ENCODE measurements at places on chromosomes 13 and 19.

GRCh38 chr13:21688056-21688455 lies 17.2 kb downstream of the FGF9 start:
- DNase-seq: no peak

DNA sequence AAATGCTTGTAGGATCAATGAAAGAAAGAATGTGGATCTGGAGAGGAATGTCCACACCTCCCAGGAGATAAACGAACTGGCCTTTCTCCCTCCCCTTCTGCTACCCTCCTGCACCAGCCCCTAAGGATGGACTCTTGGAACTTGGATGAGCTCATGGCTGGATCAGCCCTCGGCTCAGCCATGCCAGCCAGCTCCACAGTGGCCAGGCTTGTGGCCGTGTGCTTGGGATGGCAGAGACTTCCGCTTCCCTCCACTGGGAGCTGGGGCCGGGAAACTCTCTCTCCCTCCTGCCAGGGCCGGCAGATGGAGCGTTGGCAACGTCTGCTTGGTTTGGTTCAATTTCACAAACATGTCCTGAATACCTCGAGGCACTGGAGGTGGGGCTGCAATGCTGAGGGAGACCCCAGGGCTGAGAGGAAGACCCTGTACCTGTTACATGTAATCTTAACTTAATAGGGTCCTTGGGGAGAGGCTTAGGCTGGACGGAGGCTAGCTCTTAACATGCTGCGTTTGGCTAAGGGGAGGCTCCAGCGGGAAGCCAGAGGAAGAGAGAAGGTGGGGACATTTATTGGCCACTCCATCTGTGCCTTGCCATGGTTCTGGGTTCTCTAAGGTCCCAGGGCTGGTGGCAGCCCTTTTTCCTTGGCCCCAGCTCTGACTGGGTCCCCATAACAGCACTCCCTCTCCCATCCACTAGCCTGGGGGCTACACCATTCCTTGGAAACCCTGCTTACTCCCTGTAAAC lies 152.5 kb downstream of the IER2 start:
- no peak for DNase-seq

DNA sequence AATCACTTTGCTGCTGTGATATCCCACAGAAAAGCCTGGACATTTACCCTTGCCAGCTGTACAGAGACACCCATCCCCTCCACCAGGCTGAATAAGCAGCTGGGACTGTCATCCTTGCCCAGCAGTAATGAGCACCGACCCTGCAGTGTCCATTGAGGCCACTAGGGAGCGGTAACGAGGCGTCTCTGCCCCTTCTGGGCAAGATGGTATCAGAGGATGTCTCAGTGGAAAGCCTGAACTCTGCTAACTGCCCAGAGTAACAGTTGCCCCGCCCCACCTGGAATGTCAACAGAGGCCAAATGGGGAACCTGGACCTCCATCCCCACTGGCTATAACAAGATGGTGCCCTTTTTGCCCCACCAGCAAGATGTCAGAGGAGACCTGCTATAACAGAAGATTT lies 22.8 kb upstream of the CEACAM20 start:
- DNase-seq: peak; percentile 64

DNA sequence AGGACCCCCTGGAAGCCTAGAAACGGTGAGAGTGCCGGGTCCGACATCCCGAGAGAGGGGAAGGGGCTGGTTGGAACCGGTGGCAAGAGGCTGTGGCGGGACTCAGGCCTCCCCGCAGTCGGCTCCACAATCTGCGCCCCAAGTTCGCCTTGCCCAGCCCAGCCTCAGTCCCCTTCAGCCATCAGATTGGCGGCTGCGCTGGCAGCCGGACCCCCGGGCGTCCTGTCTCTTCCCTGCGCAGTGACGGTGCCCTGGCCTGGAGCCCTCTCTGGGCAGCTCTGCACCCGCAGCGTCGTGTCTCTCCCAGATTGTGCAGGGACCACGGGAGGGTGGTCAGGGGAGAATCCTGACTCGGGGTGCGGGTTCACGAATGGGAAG lies 315 bp downstream of the ZNF492 start:
- DNase-seq: no peak

GRCh38 chr13:21461131-21461530 lies 2.0 kb upstream of the ZDHHC20 start:
- DNase-seq: no peak

- DNase-seq: no peak
These were observed 44.8 kb upstream of the ALOX5AP start for GRCh38 chr13:30690282-30691188.

DNA sequence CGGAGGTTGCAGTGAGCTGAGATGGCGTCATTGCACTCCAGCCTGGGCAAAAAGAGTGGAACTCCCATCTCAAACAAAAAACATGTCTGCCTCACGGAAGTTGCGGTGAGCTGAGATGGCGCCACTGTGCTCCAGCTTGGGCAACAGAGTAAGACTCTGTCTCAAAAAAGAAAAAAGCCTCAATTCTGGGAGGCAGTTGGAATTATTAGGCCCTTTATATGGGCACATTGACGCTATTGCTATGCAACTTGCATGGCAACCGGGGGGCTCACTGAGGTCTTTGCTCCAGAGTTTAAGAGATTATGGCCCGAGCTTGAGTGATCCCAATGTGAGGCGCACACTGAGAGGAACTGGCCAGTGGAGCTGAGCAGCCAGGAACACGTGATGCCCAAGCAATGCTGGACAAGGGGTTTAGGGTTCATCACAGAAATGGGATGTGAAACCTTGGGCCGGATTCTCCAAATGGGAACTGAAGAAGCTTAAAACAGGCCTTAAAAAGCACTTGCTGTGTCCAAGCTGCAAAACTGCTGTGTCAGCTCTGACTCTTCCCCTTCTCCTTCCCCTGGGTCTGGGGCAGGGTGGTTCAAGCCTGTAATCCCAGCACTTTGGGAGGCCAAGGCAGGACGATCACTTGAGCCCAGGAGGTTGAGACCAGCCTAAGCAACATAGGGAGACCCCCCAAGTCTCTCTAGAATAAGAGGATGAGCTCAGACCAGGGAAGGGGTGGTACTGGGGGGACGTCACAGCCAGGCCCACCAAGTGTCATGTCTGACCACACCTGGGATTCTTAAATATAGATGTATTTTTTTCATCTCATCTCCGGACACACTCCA lies 2.5 kb downstream of the FTL start:
- no peak for DNase-seq

- DNase-seq: no peak
These were observed 32.6 kb upstream of the CXCL17 start for GRCh38 chr19:42475366-42475765.

DNA sequence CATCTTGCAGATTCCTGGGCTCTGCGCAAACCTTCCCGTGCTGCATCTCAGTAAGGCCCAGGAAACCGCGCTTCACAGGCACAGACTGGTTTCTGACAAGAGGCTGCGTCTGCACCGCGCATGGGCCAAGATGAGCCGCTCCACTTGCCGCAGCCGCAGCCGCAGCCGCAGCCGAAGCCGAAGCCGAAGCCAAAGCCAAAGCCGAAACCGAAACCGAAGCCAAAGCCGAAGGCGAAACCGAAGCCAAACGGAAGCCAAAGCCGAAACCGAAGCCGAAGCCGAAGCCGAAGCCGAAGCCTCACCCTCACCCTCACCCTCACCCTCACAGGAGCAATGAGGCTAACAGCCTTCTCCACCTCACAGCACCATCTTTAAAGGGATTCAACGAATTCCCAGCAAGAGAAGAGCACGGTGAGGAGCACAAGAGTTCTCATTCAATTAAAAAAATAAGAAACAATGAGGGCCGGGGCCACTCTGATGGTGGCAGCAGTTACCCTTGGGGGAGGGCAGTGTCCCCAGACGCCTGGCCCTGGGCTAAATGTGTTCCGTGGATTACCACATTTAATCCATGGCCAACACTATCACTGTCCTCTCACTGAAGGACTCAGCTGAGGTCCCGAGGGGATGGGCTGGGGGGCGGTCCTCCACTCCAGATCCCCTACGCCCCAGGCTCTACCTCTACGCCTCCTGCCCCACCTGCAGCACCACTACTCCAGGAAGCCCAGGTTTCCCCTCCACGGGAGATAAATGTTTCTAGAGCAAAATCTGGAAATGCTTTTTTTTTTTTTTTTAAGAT lies 29.1 kb downstream of the ZNF787 start:
- DNase-seq: no peak

GRCh38 chr13:30038884-30039283 lies 188.5 kb upstream of the UBL3 start:
- no peak for DNase-seq

GRCh38 chr13:100954430-100955305 lies 280.1 kb upstream of the TMTC4 start:
- DNase-seq: no peak

GRCh38 chr13:49214917-49215376 lies 5.2 kb upstream of the MLNR start:
- no peak for DNase-seq

GRCh38 chr13:43143591-43143990 lies 120.2 kb downstream of the DNAJC15 start:
- no peak for DNase-seq

DNA sequence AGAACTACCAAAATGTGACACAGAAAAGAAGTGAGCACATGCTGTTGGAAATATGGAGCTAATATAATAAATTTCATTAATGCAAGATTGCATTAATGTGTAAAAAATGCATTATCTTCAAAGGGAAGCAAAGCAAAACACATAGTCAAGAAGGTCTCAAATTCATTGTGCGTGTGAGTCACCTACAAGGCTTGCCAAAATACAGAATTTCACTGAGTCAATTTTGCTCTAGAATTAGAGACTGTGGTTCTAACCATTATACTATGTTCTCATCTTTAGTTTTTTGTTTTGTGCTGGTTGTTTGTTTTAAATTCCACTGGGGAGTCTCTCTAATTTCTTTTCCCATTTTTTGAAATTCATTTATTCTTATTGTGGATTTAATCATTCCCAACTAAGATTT lies 149.8 kb upstream of the SLITRK1 start:
- no peak for DNase-seq

DNA sequence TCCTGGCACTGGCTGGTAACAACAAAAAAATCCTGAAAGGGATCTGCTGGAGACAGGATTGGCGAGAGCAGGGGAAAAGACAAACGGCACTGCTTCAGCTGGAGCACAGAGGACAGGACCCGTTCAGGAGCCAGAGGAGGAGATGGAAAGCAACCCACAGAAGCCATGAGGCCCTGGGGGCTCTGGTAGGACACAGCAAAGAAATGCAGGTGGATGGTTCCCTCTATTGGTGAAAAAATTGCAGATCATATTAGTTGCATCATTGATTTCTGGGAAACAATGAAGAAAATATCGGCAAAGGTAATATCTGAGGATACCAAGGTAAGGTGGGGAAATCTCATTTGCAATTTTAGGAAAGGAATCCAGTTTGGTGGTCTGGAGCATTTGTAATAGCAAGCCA lies 25.7 kb upstream of the TPP2 start:
- DNase-seq: no peak

Measured in nephron progenitor cell (in vitro differentiated cells).